ENCODE measurements at places on chromosomes 16 and 17.

DNA sequence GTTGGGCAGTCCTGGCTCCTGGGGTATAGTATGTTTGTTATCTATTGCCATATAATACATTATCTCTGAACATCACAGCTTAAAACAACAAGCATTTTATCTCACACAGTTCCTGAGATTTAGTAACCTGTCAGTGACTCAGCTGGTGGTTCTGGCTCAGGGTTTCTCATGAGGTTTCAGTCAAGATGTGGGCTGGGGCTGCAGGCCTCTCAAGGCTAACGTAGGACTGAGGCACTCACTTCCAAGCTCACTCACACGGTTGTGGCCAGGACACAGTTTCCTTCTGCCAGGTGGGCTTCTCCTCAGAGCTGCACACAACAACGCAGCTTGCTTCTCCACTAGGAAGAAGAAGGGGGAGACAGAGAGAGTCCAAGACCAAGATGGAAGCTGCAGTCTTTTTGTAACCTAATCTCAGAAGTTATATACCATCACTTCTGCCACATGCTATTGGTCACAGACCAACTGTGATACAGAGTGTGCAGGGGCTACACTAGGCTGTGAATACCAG, 10.3 kb upstream of the MED13 start:
- DNase-seq, result no peak

GRCh38 chr16:88639231-88640038, 1.1 kb downstream of the IL17C start:
- DNase-seq, result no peak

DNA sequence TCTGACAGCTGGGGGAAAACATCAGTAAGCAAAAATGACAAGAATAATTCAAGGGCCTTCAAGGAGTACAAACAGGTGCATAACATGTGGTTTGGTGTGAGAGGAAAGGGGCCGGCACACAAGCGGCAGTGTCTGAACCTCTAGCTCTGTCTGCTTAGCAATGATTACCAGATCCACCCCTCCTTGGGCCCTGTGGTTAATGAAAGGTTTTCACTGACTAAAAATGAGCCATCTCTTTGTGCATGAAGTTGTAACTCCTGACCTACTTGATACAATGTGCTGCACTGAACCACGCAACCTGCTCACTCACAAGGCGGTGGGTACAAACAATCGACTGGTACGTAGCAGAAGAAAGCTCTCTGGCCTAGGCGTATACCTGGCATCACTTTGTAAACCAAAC, 15.1 kb downstream of the FAM117A start:
- no peak for DNase-seq

DNA sequence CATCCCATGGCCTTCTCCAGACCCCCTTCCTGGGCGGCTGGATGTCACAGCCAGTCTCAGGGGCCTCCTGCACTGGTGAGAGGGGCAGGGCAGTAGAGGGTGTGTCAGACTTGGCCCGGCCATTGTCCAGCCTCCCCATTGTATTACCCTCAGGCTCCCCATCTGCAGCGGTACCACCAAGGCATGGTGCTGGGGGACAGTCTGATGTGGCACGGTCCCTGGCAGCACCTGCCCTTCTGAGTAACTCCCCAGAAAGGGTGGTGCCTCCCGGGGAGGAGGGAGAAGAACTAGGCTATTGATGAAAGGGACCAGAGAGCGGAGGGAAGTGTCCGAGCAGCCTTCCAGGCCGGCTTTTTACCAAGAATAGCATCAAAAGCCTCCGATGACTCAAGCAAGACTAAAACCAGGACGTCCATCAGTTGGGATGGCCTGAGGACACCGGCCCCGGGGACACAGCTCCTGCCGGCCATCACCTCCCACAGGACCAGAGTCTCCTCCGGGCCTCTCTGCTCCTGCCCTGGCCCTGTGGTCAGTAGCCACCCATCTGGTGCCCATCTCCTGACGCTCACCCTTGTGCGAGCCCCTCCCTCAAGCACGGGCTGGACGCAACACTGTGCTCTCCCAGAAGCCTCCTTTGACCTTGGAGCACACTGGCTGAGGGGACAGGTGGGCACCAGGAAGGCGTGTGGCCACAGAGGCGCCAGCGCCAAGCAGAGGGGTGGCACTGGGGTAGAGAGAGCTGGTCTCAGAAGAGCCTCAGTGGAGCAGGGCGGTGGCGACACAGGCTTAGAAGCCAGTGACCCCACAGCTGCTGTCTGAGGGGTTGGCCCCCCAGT, 5.8 kb upstream of the CPNE7 start:
- no peak for DNase-seq

DNA sequence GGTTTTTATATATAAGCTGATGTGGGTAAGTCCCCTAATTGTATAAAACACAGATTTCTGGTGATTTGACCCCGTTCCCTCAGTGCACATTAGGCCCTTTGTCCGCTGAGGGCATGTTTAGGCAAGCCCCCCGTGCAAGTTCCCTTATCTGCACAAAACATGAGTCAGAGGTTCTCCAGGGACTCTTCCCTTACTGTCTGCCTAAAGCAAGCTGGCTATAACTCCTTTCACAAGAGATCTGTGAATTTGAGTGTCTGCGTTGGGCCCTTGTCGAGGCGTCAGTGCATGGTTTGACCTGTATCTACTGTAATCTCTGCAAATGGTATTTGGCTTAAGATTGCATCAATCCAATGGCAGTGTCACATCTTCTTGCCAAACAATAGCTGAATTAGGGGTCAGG, 712.8 kb downstream of the CDH8 start:
- DNase-seq, result no peak

GRCh38 chr17:36731811-36732210, 130.4 kb downstream of the MRM1 start:
- no peak for DNase-seq
